ENCODE measurements at places on chromosomes 4 and X. TPM values are rescaled to one million over a fixed set of nuclear protein-coding genes. Genes with fewer than 3 reads are reported as not detected.

ITIH6 gene
- not detected for total RNA-seq

CTAG1A gene
- not detected for total RNA-seq

SASH3 gene
- total RNA-seq, result 222 TPM

NALF2 gene
- total RNA-seq, result 1.8 TPM

PAGE5 gene
- total RNA-seq, result not detected
